ENCODE measurements at places on chromosomes 4 and X.

DNA sequence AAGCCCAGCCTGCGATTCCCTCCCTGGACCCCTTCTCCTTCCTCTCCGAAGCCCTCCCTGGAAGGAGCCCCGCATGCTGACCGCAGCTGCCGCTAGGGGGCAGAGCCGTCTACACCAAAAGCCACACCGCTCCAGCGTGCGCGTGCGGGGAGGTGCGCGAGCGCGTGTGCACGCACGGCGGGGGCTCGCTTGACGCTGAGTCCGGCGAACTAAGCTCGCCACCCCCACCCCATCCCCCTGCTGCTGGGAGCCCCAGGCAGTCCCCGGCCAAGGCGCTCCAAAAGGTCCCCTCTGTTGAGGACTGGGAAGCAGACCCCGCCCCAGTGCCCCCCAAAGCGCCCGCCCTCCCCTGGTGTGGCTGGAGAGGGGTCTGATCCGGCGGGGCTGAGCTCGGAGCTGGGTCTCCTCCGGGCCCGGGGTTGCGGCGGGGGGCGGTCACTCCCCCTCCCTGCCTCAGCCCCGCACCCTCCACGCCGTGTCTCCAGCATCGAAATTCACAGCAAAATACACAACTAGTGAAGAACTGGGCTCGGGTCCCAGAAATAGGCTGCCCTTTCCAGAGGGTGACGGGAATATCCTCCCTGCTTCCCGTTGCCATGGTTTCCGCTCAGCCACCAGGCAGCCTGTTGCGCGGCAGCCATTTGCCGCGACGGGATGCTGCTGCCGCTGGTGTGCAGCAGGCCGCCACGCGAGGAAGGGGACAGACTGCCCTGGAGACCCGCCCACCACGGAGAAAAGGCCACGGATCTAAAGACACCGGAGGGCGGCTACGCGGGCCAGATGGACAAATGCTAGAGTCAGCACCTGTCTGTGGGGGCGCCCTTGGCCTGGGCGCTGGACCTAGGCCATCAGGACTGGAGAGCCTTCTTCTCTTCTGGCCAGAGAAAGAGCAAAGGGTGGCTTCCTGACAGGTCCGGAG lies 11.2 kb upstream of the CCNQ start:
- DNase-seq = peak; percentile 69

DNA sequence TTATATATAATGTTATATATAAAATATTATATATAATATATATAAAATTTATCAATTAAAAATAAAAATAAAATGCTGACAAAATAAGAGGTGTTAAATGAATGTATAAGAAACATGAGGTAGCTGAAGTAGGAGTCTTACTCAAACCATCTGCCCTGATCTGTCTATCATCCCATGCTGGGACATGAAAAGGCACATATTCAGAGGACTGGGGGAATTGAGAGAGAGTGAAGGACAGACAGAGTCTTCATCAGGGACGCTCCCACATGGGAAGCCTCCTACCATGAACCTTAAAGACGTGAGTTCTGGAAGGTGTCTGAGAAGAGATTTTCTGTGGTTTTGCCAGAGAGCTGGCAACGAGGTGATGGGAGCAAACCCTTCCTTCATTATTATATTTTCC lies 4.1 kb upstream of the ARSF start:
- DNase-seq = no peak

- no peak for DNase-seq
Measured at GRCh38 chrX:120286733-120287512, 24.3 kb downstream of the TMEM255A start.

GRCh38 chr4:81214881-81215868 lies at the start of gene PRKG2:
Gene PRKG2 (minus strand): TSS chr4:81215222. CDS start chr4:81205047, 10,175 bp downstream.
- no peak for DNase-seq

DNA sequence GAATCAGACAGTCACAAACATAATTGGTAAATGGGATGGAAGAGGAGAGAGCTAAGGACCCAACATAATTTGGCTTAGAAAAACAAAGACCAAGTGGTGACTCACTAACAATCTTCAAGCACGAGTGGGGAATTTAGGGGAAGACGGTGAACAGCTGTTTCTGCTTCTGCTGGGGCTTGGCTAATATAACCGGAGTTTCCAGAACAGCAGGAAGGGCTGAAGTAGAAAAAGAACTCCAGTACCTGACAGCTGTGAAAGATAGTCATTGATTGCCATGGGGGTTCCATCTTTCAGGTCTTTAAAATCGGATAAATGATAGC lies 290.9 kb upstream of the LDB2 start:
- DNase-seq = no peak

DNA sequence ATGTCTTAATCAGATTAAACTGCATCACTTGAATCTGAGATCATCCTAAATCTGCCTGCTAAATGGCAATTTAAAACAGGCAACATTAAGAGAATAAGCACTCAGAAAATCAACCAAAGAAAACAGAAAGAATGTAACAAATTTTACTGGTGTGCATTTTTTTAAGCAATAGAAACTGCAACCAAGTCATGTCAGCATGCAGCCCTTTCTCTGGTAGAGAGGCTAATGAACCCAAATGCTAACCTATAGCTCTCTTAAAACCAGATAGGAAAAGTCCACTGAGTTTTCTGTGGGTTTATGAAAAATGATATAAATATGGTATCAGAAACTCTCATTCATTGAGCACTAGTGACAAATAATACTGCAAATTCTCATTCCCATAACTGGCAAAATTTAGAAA lies 35.6 kb downstream of the COL25A1 start:
- DNase-seq = no peak

All from T-helper 17 cell (primary cell).